ENCODE measurements at places on chromosomes 6 and 20.
A peak's percentile ranks its signal among the peaks of the same experiment; 100 is the strongest.

DNA sequence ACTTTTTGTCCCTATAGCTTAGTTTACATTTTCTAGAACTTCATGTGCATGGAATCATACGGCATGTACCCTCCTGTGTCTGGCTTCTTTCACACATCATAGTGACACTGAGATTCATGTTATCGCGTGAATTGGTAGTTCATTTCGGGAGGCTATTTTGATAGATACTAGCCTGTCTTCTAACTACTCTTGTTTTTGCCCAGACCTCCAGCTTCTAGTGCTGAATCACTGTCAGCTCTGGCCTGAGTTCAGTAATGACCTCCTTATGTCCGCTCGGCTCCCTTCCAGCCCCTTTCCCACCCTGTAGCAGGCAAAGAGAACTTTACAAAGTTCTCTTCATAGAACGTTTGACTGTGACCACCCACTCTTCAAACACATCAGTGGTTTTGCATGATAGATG lies 14.1 kb downstream of the MYBL2 start:
- no peak for DNase-seq

- peak; percentile 65 for DNase-seq
These were observed 95.6 kb downstream of the LAMP5 start for GRCh38 chr20:9609887-9610502.

- peak; percentile 91 for DNase-seq
These were observed 54.8 kb downstream of the DACT2 start for GRCh38 chr6:168264593-168265335.

GRCh38 chr20:1674361-1674760 lies 16.8 kb upstream of the SIRPG start:
- DNase-seq, result no peak

- no peak for DNase-seq
These were observed 532 bp downstream of the TMEM74B start for GRCh38 chr20:1184260-1184637.

DNA sequence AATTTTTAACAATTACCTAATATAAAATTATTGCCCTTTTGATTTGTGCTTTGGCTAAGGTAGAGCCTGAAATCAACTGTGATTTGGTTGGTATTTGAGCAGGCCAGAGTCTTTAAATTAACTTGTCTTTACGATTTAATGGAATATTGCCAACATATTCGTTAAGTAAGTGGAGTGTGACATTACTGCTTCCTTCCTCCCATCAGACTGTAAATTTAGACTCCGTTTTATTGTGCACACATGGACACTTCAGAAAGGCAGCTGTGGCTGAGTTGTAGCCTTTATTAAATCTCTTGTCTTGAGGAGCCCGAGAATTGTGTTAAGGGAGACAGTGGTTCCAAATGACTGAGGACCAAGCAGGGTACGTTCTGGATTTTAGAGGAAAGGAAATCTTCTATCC lies 57.4 kb downstream of the CAP2 start:
- DNase-seq, result no peak

DNA sequence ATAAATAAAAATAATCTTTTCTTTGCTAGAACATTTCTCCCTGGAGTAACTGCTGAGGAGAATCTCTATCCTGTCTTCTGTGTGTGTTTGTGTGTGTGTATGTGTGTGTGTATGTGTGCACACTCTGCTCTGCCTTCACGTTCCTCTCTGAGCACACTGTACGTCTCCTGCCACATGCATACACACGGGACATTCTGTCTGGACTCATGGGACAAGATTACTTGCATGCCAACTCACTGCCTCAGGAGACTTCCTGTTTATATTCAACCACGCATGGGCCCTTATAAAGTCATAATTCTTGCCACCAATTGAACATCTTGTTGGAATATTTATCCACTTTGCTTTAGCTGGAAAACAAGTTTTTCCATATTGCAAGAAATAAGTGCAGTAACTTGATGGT lies 930.6 kb downstream of the KIF16B start:
- DNase-seq, result no peak

- DNase-seq, result no peak
These were observed 317.6 kb downstream of the HDGFL1 start for GRCh38 chr6:22886650-22887581.

- DNase-seq, result no peak
These were observed 369.2 kb upstream of the CNR1 start for GRCh38 chr6:88535306-88535705.

DNA sequence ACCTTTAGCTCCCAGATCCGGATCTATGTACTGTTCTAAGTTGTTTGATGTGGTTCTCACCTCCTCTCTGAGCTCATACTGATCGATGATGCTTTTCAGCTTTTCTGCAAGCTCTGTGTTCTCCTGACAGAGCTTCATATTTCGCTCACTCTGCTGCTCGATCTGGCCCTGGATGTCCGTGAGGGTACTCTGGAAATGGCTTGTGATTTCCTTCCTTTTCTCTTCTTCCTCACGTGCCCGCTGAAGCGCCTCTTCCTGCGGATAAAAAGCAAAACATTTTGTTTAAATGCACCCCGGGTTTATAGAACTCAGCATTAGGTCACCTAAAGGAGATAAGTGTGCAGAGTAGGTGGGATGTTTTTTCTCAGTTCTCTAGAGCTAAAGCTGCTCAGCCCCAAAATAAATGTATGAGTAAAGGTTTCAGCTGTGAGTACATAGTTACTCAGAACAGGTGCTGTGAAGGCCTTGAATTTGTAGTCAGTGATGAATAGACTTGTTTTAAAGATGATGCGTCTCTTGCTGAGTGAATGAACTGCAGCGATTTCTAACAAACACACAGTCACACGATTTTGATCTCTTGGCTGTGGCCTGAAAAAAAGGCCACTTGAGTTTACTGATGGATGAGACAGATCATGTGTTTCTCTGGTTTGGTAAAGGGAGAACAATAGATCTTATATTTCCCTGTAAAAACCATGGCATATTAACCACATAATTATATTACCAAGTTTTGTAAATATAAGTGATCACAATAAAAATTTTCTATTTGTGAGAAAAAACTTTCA lies 29.1 kb downstream of the TXLNB start:
- no peak for DNase-seq

- DNase-seq, result peak; percentile 4
These were observed 29.5 kb upstream of the PKIB start for GRCh38 chr6:122580737-122581136.

GRCh38 chr20:38804682-38805501 lies 605 bp upstream of the PPP1R16B start:
- DNase-seq, result no peak

- no peak for DNase-seq
These were observed 28.6 kb upstream of the FAM50B start for GRCh38 chr6:3820563-3820962.

GRCh38 chr20:35662551-35662950 lies 2.1 kb downstream of the CPNE1 start:
- no peak for DNase-seq

DNA sequence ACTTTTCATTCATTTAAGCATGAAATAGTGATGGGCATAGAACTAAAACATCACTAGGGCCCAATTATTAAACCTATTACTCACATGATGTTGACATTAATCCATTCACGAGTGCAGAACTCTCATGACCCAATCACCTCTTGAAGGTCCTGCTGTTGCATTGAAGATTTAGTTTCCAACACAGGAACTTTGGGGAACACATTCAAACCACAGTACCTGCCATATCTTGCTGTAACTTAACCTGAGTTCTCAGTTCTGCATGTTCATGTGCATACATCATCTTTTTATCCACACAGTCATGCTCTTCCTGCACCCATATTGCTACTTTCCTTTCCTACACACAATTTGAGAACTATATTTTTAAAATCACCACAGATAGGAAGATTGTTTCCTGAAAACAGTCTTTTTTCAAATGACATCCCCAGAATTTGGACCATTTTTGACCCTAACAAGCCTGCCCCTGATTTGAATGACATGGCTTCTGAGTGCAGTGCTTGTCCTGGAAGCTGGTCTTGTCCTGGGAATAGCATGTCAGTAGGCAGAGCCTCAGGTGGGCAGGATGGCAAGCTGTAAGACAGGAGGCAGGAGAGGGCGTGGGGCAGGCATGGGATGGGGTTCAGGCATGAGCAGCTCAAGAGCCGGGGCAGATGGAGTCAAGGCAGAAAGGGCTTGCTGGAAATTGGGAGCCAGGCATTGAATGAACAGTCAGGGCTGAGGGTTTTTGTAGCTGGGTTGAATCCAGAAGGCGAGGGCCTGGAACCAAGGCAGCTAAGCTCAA lies 49.2 kb upstream of the FOXC1 start:
- DNase-seq, result no peak
